Midbrain (tissue), 1 donor: ENCODE measurements at places on chromosomes 4 and X.

- DNase-seq: no peak
Observed at GRCh38 chr4:86185659-86186058, 174.2 kb downstream of the MAPK10 start.

- no peak for DNase-seq
Observed at GRCh38 chr4:109662771-109663170, 40.5 kb downstream of the CASP6 start.

GRCh38 chr4:172631832-172632231 lies 536.8 kb upstream of the GALNT7 start:
- no peak for DNase-seq

DNA sequence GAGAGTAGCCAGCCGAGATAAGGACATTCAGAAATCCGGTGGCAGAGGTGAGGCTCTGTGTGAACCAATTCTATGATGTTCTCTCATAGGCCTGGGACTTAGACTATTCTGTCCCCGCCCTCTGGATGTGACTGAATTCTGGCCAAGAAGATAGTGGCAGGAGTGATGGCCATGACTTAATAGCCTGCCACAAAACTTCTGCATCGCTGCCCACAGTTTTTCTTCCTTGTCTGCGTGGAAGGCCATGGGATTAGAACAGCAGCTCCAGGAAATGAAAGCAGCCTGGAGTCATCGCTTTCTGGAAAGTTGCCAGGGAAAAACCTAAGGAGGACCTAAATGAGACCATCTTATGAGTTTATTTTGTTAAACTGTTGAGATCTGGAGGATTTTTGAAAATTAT lies 134.7 kb downstream of the F11 start:
- DNase-seq: no peak

DNA sequence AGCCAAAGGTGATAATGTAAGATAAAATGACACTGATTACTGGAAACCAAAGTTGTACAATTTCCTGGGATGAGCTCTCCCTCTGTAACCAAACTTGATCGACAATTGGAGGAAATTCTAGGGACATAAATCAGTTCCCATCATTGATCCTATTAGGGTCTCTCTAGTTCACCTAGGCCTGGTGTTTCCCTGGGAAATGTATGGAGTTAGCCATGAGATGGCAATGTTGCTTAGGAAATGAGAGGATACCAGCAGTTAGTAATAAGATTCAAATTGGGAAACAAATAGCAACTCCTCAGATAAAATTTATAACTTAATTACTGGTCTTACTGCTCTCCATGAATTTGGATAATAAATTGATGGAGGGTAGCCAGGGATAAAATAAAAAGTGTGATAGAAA lies 52.2 kb downstream of the SPATA18 start:
- DNase-seq: no peak

- no peak for DNase-seq
Observed at GRCh38 chrX:21959362-21960051, 19.0 kb downstream of the SMS start.

GRCh38 chrX:45508454-45508853 lies 307.8 kb upstream of the DIPK2B start:
- DNase-seq: no peak

DNA sequence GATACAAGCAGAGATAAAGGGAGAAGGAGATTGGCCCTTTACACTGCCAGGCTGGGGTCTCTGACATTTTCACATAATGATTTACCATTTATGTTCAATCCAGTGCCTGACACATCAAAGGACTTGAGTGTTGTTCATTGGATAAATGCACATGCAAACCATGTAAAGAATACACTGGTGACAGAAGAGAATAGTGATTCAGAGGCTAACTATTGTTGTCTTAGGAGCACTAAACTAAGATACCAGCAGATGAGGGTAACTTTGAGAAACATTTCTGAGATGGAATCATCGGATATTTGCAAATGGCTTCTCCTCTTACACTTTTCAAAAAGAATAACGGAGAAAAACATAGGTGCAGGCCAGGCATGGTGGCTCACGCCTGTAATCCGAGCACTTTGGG lies 67.3 kb upstream of the HHIP start:
- no peak for DNase-seq

DNA sequence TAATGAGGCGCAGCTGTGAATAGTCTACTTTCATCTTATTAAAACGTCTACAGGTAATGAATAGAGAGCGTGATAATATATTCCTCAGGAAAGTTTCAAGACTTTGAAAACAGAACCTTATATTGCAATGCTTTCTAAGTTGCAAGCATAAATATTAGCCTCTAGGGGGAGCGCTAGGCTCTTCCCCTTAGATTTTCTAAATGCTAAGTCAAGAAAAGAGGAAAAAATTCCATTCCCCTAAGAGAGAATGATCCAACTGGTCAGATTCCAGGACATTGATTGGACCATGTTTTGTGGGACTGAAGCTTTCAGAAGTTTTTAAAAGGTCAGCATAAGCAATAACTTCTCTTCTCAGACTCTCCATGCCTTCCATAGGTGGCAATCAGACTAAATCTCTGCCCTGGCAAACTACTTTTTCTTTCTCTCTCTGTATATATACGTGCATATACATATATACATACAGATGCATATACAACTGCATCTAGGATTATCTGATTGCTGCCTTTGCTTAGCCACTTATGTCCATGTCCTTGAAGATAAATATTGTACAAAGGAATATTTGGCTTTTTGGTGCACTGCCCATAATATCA lies 492.9 kb downstream of the INPP4B start:
- peak; percentile 68 for DNase-seq

- DNase-seq: no peak
Observed at GRCh38 chr4:56860781-56861180, 39.3 kb upstream of the SPINK2 start.

- DNase-seq: no peak
Observed at GRCh38 chr4:168881781-168882420, 128.2 kb downstream of the CBR4 start.

DNA sequence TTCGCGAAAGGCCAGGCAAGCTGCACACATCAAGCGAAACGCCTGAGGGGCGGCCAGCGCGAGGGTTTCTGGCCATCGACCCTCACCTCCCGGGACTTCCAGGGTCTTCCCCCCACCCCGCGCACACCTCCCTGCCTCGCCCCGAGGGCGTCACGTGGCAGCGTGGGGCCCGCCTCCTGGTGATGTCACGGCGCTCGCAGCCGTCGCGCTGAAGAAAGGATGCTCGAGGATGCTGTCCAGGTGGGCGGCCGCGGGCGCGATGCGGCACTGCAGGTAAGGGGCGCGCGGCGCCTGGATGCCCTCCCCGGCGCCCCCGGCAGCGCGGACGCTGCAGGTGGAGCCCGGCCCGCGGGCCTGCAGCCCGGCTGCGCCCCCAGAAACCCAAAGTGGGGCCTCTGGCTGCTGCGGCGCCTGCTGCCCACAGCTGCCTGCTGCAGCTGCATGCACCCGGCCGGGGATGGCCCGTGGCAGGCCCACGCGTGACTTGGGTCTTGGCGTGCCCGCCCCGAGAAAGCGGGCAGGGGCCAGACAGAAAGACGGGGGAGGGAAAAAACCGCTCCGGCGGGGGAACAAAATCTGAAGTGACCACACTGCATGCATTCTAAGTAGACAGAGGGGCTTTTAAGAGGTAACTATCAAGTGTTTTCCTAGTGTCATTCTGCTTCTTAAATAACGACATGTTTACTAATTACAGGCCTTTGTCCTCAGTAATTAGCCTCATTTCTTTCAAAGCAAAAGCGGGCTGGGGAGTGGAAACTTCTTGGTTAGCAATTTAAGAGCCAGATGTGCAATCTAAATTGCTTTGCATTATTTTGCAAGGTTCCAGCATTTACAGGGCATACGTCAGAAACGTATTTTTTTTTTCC lies 1.7 kb downstream of the CLCN4 start:
- DNase-seq: peak; percentile 47

DNA sequence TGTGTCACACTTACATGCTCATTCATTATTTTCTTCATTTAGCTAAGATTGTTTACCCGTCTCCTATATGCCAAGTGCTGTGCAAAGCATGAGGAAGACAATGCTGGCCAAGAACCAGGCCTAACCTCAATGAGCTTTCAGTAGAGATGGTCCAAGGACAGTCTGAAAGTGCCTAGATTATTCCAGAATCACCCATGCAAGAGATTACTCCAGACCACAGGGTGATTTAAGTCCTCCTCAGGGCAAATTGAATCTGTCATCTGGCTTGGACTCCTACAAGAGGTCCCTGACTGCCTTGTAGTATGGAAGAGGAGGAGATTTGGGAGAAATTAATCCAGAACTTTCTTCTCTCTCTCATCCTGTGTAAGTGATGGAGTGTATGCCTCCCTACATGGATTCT lies 99.4 kb upstream of the NDP start:
- no peak for DNase-seq

DNA sequence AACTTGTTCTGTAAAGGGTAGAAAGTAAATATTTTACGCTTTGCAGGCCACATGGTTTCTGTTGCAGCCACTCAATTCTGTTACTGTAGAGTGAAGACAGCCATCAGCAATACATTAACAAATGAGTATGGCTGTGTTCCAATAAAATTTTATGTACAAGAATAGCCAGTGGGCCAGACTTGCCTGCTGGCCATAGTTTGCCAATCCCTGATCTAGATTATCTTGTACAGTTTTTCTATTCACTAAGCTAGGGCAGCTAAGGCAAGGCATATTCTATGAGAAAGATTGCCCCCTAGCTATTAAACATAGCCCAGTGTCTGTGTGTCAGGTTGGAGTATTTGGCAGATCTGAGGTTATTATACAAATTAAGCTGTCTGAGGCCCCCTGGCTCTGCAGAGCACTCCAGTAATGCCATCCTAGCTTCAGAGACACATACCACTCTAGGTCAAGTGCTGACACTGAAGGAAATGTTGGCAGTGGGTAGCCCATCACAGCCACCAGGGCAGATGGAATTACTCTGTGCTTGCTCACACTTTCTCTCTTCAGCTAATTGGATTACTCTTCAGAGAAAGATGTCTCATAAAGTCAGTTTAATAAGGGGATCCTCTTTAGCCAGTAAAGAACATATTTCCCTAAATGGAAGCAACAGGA lies 40.7 kb downstream of the MTTP start:
- no peak for DNase-seq

DNA sequence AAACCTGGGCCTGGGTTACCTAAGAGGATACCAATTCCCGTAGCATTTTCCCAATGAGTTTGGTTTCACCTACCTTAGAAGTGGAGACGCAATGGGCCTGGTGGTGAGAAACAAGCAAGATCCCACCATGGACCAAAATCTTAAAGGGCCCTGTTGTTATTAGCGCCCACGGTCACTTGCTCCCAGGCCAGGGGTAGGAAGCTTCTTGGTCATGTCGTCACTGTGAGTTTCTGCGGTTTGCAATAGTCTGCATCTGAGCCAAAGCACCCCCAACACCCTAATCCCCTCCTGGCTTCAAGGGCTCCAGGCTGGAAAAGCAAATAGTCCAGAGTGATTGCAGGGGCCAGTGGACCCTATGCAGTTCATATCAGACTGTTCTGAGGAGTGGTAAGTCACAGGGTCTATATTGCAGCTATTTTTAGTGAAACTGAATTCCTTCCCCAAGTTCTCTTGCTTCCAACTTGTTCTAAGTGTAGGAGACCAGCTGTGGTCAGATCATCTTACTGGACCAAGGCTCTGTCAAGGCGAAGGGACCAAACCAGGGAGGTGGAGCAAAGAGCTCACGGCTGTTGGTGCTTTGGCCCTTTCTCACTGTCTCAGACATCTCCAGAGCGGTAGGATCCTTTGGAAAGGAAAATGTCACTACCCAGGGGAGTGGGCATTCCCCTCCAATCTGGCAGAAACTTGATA lies 307.9 kb upstream of the F9 start:
- DNase-seq: no peak

DNA sequence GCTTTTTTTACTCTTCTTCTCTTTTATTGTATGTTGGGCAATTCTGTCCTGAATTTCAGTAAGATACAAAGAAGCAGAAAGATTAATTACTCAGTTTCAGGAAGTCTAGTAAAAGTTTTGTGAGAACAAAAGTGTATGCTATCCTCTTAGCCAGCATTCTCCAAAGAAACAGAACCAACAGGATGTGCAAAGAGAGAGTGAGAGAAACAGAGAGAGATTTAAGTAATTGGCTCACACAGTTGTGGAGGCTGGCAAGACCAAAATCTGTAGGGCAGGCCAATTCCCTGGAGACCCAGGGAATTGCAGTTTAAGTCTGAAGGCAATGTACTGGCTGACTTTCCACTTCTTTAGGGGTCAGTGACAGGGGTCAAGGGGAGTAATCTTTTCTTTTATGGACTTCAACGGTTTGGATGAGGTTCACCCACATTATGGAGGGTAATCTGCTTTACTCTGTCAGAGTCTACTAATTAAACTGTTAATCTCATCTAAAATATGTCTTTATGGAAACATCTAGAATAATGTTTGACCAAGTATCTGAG lies 59.2 kb upstream of the SLC39A8 start:
- DNase-seq: no peak

DNA sequence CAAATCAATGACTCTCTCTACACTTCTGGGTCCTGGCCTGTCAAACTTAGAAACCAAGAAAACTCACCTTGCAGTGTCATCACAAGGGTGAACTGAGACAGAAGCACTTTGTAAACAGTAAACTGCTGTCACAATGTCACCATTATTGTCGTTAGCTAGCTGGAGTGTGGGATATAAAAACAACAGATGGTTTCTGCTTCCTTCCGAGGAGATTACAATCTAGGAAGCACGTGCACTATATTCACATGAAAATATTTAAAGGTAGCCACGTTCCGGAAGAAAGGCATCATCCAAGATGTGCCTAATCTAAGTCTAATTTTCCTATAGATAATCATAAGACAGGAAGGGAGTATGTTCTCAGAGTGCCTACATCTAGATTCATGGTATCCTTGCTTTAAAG lies 64.7 kb upstream of the ACSL1 start:
- no peak for DNase-seq

- DNase-seq: no peak
Observed at GRCh38 chr4:161656594-161656993, 507.2 kb downstream of the FSTL5 start.

- no peak for DNase-seq
Observed at GRCh38 chrX:107602694-107603239, 25.5 kb upstream of the PRPS1 start.

DNA sequence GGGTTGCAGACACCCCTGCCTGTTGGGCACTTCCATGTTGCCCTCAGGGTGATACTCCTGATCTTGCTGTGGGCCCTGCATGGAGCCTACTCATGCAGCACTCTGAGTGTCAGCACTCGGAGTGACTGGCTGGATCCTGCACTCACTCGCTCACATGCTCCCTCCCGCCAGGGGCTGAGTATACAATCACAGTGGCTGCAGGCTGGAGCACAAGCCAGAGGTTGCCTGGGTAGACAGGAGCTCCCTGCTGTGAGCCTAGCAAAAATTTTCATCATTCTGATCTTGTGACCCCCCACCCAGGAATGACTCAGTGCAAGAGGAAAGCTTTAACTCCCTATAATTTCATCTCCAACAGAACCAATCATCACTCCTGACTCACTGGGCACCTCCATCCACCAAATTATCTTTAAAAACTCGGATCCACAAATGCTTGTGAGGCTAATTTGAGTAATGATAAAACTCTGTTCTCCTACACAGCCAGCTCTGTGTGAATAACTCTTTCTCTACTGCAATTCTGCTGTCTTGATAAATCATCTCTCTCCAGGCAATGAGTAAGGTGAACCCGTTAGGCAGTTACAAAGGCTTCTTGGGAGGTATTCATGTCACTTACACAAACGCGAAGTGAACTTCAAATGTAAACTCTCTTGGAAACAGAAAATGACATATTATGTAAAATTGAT lies 1180.8 kb upstream of the PABPC4L start:
- no peak for DNase-seq

- no peak for DNase-seq
Observed at GRCh38 chr4:8212622-8213021, 13.5 kb downstream of the SH3TC1 start.
